Mucosa of gallbladder (tissue), 1 donor: ENCODE measurements at places on chromosomes 4 and X. TPM values are rescaled to one million over a fixed set of nuclear protein-coding genes. Genes with fewer than 3 reads are reported as not detected.

- DNase-seq = no peak
These were observed 164.0 kb downstream of the SMARCA1 start for GRCh38 chrX:129359269-129359668.

GAGE12J gene
- total RNA-seq = not detected

DNA sequence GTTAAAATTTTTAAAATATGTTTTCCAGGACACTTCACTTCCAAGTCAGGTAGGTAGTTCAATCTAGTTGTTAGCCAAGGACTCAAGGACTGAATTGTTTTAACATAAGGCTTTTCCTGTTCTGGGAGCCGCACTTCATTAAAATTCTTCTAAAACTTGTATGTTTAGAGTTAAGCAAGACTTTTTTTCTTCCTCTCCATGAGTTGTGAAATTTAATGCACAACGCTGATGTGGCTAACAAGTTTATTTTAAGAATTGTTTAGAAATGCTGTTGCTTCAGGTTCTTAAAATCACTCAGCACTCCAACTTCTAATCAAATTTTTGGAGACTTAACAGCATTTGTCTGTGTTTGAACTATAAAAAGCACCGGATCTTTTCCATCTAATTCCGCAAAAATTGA, 49.7 kb downstream of the XIAP start:
- DNase-seq = no peak

DNA sequence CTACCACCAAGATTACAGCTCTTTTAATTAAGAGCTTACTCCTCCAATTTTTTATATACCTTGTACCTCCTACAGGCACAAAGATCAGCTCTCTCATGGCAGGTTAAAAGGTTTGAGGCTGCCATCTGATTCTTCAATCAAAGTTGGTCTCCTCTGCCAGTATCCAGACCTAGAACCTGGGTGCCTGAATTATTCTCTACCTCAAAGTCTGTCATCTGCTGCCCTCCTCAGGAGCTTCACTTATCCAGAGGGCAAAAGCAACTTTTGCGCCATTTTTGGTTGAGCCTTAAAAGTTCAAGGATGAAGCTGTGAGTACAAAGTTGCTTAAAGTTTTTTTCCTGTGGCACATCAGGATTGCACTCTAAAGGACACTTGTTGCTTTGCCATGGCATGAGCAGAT, 343.7 kb upstream of the PPP1R2C start:
- DNase-seq = no peak

- DNase-seq = no peak
These were observed 469.0 kb upstream of the BOD1L1 start for GRCh38 chr4:14096396-14096965.

DNA sequence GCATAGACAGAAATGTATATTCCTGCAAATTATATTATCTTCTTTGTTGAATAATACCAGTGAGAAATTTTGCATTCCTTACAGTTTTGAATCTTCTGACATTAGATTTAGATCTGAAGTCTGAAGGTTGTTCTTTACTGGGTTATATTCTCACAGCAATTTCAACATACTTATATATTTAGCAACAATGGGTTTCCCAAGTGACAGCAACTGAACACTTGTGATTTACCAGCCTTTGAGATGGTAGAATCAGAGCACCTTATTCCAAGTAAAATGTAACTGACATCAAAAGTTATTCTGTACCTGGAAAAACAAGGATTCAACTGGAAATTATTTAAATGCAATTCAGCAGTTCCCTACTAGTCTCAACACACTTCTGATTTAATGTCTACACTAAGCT, 66.0 kb downstream of the RELL1 start:
- DNase-seq = no peak

GRCh38 chrX:111447298-111447697, 35.3 kb upstream of the DCX start:
- peak; percentile 16 for DNase-seq

SAGE1 gene
- not detected for total RNA-seq
